Small intestine (tissue), 16 donors: ENCODE measurements at places on chromosomes 7 and 10.

- DNase-seq = peak; percentile 46
These were observed at the start of gene GPR37 for GRCh38 chr7:124765401-124766352. GPR37 (minus strand) TSS chr7:124765792; CDS start chr7:124764976, 816 bp downstream.

DNA sequence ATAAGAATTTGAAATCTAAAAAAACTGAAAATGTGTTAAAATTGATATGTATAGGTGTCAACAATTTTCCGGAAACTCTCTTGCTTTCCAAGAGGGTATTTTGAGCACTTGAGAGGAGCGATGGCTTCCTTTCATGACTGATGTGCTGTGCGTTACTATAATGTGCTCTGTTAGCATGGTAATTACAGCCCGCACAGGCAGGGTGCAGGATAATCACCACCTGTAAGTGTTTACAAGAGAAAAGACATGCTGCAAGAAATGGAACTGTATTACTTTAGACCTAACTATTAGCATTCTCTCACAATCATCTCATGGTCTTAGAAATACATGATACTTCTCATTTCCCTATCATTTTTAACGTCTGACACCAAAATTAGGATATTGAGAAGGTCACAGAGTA is 92.4 kb upstream of the ADARB2 start:
- no peak for DNase-seq

DNA sequence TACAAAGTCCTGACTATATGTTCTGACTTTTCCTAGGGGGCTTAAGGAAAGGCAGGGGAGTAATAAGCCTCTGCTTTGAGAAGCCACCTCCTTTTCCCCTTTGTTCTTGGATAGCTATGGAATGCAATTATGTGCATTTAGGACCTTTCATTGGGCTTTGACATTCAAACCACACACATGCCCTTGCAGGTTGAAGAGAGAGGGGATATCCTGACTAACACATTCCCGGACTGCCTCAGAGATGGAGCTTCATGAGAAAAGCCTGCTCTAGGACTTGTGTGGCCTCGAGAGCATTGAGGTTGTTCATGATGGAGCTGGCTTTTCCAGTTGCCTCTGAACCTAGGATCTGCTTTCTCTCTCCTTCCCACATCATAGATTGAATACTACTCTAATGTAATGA is 694.5 kb downstream of the LRMDA start:
- no peak for DNase-seq

GRCh38 chr10:127356360-127356759 is 160.0 kb upstream of the INSYN2A start:
- no peak for DNase-seq

GRCh38 chr10:78459639-78460037 is 426.0 kb downstream of the RPS24 start:
- DNase-seq = no peak

DNA sequence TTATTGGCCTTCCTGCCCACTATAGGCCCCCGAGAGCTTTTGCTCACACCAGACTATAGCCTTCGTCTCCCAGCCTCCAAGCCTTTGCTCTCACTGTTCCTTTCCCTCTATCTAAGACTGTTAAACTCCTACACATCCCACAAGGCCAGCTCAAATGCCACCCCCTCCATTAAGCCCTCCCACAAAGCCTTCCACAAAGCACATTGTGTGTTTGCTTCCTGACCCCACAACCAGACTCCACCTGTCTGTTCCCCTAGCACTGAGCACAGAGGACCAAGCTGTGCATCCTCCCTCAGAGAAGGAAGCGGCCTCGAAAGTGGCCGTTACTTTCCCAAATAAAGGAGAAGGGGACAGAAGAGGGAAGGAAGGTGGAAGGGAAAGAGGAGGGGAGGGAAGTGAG is 1.3 kb downstream of the LOXL4 start:
- DNase-seq = no peak

GRCh38 chr10:117596706-117597105 is 54.2 kb downstream of the EMX2 start:
- no peak for DNase-seq

GRCh38 chr7:129550693-129551360 is 48.5 kb downstream of the SMKR1 start:
- no peak for DNase-seq
